Keratinocyte (primary cell): ENCODE measurements at places on chromosomes 4 and X. TPM values are rescaled to one million over a fixed set of nuclear protein-coding genes. Genes with fewer than 3 reads are reported as not detected.

Gene RTL5
- 0.09 to 0.22 TPM (median 0.17 TPM) in 3 replicates for polyA plus RNA-seq

Gene MAGEA8
- not detected in 3 replicates for polyA plus RNA-seq

Gene GRIA2
- polyA plus RNA-seq: not detected in 3 replicates

GRCh38 chr4:100754751-100755150 is 236.9 kb upstream of the EMCN start:
- DNase-seq: no peak

Gene ENPP6
- polyA plus RNA-seq: not detected in 3 replicates

- DNase-seq: no peak
Observed at GRCh38 chr4:80362578-80363181, 27.1 kb downstream of the CFAP299 start.

Gene TBC1D9
- 9.0 to 14.7 TPM (median 11.6 TPM) in 3 replicates for polyA plus RNA-seq

Gene CT45A5
- polyA plus RNA-seq: not detected in 3 replicates

- no peak for DNase-seq
Observed at GRCh38 chr4:8274765-8275547, 5.4 kb downstream of the HTRA3 start.

Gene GPC3
- polyA plus RNA-seq: 0.03 to 0.08 TPM in 2 of 3 replicates, not detected in the other
